ENCODE measurements at places on chromosomes 1 and 21.

DNA sequence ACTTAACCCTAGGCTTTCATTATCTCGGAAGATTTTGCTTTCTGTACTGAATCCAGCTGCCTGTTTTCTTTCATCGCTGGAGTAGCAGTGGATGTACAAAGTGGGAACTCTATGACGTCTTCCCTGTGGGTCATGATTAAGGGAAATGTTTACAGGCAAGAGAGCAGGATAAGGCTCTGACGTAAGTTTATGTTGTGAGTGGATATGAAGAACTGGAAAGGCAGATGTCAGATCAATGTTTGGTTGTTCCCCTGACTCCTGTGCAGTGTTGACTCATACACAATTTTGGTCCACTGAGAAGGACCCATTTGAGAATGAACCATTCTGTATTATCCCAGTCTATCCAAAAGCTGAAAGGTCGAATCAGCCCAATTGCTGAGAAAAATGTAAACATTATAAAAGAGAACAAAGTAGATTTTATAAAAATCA, 292.4 kb downstream of the GRIK1 start:
- DNase-seq = no peak

- no peak for DNase-seq
These were observed 22.8 kb downstream of the LDLRAP1 start for GRCh38 chr1:25566176-25566729.

- peak; percentile 66 for DNase-seq
These were observed 39.8 kb downstream of the HTR6 start for GRCh38 chr1:19704247-19705113.

DNA sequence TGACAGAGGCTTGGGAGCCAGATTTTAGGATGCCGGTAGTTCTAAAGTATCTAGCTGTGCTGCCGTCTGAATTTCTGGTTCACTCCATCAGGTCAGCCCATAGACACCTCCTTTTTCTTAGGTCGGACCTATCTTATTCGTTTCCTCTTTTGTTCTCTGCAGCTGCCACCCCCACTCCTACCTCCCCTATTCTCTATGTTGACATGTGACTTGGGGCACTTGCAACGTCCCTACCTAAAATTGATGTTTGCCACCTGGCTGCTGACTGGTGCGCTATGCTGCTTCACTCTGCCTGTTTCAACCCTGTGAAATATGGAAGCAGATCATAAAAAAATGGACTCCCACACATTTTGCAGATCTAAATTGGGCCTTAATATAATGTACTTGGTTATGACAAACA, 55.3 kb downstream of the PBX1 start:
- DNase-seq = no peak

- DNase-seq = peak; percentile 50
These were observed 51.3 kb upstream of the ATP1A1 start for GRCh38 chr1:116321766-116322175.

All from CD4-positive, alpha-beta T cell treated with Interleukin-2 at 100 ng/mL for 4 hours (primary cell).